Choroid plexus epithelial cell (primary cell): ENCODE measurements at places on chromosomes 1 and 21.
A peak's percentile ranks its signal among the peaks of the same experiment; 100 is the strongest.

DNA sequence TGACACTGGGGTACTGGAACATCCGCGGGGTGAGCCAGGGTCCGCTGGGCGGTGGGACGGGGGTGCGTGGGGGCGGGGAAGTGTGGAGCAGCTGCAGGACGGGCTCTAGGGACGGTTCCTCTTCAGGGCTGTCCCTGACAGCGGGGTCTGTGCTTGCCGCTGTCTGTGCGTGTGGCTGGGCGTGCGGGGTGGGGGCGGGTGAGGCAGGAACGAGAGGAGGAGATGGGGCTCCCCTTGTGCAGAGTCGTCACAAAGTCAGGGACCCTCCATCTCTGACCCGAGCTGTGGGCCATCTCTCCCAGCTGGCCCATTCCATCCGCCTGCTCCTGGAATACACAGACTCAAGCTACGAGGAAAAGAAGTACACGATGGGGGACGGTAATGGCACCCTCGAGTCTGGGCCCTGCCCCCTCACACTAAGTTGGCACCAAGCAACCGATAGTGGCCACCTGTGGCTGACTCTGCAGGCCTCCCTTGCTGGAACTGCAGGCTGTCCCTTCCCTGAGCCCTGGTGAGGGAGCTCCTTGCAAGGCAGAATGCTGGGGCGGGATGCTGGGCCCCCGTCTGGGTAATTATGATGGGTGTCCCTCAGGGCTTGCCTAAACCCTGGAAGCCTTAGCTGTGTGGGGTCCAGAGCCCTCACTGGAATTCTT is 392 bp downstream of the GSTM2 start:
- no peak for DNase-seq

DNA sequence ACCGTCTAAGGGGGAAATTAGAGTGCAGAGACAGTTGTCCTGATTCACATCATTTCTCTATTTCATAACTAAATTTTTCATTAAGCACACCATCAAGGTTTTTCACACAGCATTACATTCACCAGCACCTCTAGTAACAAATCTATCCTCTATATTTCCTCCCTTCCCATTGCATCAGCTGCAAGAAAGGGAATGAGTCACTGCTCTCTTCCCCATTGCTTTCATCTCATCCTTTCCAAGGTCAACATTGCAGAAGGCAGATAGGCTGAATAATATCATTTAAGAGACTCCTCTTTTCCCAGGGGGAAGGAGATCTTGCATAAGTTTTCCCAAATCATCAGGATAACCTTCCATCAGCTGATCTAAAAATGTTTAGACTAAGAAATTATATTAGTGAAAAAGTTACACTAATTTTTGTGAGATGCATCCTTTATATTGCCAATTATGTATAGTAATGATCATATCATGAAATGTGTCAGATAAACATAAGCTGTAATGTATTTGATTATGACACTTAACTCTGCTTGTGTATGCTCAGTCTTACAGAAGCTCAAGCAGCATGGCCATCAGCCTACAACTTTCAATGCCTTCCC is 4.3 kb downstream of the INTS7 start:
- DNase-seq = peak; percentile 89

DNA sequence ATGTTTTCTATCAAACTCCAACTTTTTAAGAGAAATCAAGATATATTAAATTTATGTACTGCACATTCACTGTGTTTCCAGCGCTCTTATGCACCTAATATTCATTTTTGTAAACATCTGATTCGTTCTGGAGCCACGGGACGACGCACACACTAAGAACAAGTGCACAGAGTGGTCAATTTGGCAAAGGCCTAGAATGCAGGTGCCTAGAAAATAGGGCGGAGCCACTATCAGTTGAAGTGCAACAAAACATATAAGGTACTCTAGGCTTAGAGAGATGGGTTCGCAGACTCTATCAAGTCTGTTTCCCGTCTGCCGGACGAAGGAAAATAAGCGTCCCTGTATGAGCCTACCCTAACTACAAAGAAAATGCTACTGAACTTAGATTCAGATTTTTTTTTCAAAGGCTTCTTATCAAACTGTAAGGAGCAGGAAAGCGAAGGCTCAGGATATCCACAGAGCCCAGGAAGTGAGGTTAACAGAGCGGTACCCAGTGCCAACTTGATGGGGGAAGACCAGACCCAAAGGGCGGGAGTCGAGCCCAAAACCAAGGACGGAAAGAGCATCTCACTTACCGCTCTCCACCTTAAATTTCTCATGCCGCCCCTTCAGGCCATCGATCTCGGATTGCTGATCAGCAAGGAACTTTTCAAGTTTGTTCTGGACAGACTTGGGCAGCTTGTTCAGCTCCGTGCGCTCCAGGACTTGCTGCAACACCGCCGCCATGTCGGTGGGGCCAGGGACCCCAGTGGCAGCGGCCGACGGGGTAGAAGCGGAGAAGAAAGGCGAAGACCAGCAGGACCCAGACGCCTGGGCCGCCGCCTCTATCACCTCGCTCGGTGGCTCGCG is 526 bp downstream of the TPR start:
- DNase-seq = peak; percentile 43

DNA sequence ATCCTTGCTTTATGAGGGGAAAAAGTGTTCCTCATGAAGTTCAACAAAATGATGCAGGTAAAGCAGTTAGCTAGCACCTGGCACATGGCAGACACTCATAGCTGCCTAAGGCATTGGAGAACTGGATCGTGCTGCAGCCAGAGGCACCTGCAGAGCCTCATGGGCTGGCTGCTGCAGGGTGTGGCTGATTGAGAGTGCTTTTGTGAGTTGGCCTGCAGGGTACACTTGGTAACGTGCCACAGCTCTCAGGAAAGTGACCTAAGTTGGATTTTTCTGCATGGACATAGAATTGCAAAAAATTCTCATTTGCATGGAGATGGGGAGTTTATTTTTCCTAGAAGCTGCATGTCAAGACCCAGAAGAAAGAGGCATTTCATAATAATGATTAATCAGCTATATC is 31.6 kb upstream of the IL20 start:
- no peak for DNase-seq

- DNase-seq = no peak
Measured at GRCh38 chr1:166858726-166859419, 17.2 kb downstream of the TADA1 start.

GRCh38 chr1:66175581-66175980 is 358.4 kb upstream of the SGIP1 start:
- peak; percentile 21 for DNase-seq

DNA sequence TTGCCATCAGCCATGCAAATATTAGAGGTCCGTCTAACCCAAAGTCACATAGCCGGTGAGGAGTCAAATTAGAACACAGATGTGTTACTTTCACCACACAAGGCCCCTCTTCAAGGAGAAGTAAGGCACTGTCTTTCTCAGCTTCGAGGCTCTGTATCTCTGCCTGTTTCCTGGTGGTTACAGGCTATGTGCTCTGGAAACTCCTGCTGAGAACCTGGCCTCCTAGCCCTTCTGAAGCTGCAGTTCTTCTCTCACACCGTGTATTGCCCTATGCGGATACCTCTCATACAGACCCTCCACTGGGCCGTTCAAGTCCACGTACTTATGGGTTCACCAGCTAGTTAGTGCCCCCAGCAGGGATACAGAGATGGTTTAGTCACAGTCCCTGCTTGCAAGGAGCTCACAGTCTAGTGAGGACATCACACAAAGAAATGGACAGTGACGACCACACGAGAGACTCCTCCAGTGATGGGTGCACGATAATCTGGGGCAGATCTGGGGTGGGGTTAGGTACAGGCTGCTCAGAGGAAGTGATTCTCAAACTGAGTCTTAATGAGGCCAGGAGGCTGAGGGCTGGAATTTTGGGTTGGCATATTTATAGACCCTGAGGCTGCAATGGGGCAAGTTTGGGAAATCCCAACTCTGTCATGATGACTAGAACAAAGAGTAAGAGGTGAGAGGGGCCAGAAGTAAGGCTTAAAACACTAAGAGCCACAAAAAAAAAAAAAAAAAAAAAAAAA is 22.8 kb upstream of the ELOA start:
- DNase-seq = peak; percentile 47

- DNase-seq = no peak
Measured at GRCh38 chr1:107795994-107796393, 169.0 kb downstream of the VAV3 start.

- peak; percentile 84 for DNase-seq
Measured at GRCh38 chr1:100721526-100722207, 2.1 kb downstream of the VCAM1 start.

DNA sequence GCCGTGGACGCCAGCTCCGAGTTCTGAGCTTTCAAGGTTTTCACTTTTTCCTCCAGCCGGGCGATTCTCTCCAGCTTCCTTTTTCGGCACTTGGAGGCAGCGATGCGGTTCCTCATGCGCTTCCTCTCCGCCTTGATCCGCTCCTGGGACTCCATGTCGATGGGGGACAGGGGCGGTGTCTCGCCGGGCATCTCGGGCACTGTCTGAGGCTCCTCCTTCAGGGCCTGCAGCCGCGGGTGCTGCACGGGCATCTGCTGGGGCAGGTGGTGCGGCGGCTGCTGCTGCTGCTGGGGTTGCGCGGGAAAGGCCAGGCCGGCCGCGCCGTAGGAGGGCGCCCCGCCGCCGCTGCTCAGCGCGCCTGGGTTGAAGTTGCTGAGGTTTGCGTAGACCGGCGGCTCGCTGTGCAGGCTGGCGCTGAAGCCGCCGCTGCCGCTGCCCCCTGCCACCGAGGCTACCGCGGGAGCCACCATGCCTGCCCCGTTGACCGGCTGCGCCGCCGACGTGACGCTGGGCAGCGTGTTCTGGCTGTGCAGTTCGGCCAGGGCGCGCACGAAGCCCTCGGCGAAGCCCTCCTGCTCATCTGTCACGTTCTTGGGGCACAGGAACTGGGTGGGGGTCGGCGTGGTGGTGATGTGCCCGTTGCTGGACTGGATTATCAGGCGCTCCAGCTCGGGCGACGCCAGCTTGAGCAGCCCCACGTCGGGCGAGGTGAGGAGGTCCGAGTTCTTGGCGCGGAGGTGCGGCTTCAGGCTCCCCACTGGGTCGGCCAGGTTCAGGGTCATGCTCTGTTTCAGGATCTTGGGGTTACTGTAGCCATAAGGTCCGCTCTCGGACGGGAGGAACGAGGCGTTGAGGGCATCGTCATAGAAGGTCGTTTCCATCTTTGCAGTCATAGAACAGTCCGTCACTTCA is 1.4 kb downstream of the JUN start:
- DNase-seq = peak; percentile 58

GRCh38 chr1:187878883-187879282 is 1050.1 kb downstream of the PLA2G4A start:
- DNase-seq = no peak

GRCh38 chr1:60102267-60103061 is 28.9 kb upstream of the C1orf87 start:
- no peak for DNase-seq

- no peak for DNase-seq
Measured at GRCh38 chr1:87231703-87232367, 96.8 kb upstream of the LMO4 start.

- no peak for DNase-seq
Measured at GRCh38 chr1:193392686-193393085, 206.3 kb upstream of the B3GALT2 start.

- DNase-seq = no peak
Measured at GRCh38 chr1:235012436-235013210, 116.0 kb downstream of the TOMM20 start.

DNA sequence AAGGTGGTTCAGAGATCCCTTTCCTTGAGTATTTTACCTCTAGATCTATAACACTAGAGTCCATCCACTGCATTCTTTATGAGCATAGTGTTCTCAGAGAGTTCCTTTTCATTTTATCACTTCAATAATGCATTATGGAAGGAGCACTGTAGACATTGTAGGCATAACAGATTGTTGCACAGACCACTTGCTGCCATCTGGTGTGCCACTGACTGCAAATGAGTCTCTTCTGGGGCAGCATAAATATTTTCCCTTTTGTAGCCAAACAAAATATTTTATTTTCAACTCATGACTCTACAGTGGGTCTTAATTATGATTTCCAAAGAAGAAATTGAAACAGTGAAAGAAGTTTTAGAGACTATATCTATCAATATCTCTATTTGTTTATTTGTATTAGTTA is 290.4 kb downstream of the OLFM3 start:
- DNase-seq = no peak

GRCh38 chr1:242428399-242429190 is 95.9 kb downstream of the PLD5 start:
- DNase-seq = no peak

- no peak for DNase-seq
Measured at GRCh38 chr1:2523891-2524609, 2.3 kb downstream of the PANK4 start.
